ENCODE measurements at places on chromosomes 1 and 21.
A peak's percentile ranks its signal among the peaks of the same experiment; 100 is the strongest.

- peak; percentile 54 for DNase-seq
Observed at GRCh38 chr1:226711976-226712741, 26.9 kb downstream of the ITPKB start.

GRCh38 chr1:20487236-20487590, 1.2 kb upstream of the CAMK2N1 start:
- no peak for DNase-seq

- DNase-seq = no peak
Observed at GRCh38 chr1:116940814-116941599, 31.3 kb downstream of the PTGFRN start.

DNA sequence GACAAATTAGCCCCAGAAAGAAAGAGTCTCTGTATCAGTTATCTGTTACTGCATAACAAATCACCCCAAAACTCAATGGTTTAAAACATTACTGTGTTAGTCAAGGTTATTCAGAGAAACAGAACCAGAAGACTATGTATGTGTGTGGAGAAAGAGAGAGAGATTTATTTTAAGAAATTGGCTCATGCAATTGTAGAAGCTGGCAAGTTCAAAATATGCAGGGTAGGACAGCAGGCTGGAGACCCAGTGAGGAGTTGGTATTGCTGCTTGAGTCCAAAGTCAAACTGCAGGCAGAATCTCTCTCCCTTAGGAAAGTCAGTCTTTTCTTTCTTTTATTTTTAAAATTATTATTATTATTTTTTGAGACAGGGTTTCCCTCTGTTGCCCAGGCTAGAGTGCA, 50.2 kb upstream of the TNR start:
- no peak for DNase-seq

GRCh38 chr1:201318504-201319340, 35.4 kb downstream of the PKP1 start:
- DNase-seq = no peak

- no peak for DNase-seq
Observed at GRCh38 chr1:28113242-28113572, 24.8 kb upstream of the EYA3 start.

DNA sequence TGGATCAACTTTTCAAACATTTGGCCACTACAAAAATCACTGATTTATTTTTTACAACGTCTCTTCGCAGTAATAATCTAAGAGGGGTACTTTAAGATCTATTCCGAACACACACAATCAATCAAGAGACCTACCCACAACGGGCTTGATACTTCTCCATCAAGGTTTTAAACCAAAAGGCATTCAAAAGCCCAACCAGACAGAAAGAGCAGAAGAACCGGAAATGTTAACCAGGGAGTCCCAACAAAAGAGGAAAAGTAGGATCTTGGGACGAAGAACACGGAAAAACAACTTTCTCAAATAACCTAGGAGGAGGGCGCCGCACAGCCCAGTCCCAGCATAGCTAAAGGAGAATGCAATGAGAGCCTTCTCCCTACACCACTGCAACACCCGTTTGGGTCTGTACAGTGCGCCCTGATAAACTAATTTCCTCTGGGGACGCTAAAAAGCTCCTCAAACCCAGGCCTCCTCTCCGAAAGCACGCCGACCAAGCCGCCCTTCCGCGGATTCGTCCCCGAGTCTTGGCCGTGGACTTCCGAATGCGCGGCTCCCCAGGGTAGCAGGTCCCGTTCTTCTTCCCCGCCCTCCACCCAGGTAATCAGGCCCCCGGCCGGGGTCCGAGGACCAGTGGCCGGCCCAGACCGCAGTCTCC, 623 bp downstream of the RPL22 start:
- peak; percentile 44 for DNase-seq

DNA sequence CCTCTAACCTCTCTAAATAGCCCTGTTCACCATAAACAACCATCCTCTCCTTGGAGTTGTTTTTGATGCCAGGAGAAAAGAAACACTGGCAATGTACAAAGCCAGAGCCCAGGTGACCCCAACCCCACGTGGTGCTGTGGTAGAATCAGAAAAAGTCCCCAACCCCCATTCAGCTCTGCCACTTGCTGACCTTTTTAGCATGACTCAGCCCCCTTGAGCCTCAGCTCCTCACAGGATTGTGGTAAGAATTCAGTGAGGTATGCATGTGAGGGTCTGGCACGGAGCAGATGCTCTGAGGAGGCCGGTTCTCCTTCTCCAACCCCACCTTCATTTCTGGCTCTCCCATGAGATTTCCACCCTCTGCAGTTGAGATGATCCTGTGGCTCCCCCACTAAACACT, 11.1 kb upstream of the CHI3L1 start:
- DNase-seq = no peak

- no peak for DNase-seq
Observed at GRCh38 chr1:4084048-4084431, 184.0 kb upstream of the C1orf174 start.

- DNase-seq = no peak
Observed at GRCh38 chr1:236137285-236137852, 5.0 kb upstream of the GPR137B start.

GRCh38 chr1:60906526-60906925, 175.8 kb upstream of the NFIA start:
- no peak for DNase-seq

GRCh38 chr1:184218458-184219075, 167.0 kb downstream of the TSEN15 start:
- DNase-seq = no peak

- no peak for DNase-seq
Observed at GRCh38 chr1:107952989-107953388, 12.0 kb downstream of the VAV3 start.

DNA sequence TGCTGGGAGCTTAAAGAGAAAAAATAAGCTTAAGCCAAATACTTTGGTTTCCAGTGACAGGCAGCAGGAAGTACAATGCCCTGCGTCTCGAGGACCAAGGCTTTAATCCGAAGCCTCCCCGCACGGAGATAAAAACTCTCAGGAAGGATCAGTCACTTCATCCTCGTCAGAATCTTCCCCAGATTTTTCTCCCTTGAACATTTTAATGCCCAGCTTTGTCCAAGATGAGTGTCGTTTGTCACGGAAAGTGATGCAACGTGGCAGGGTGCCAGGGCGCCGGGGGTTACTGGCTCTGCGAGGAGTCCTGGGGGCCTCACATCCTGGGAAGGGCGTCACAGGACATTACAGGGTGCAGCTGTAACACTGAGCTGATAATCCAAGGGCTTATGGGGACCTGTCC, 25.2 kb upstream of the PCBP3 start:
- no peak for DNase-seq

DNA sequence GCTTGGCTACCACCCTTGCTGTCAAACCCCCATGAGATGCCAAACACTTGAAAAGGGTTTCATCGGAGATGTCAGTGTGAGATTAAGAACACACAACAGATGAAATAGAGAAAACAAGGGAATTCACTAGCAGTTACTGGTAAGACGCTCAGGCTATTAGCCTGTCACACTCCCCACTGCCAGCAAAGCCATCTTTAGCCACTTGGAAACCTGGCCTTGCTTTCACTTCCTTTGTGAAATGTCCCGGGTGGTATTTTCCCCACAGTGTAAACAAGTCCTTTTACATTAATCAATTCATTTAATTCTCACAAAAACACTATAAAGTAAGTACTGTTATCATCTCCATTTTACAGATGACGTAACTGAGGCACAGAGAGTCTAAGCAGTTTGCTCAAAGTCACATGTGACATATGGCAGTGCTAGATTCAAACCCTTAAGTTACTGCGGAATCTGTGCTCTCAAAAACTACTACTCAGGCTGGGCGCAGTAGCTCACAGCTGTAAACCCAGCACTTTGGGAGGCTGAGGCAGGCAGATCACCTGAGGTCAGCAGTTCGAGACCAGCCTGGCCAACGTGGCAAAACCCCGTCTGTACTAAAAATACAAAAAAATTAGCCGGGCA, 32.7 kb upstream of the KHDRBS1 start:
- DNase-seq = no peak

- DNase-seq = no peak
Observed at GRCh38 chr1:156676820-156677615, at the start of gene NES. Gene NES, minus strand, starts transcription at chr1:156677407. Its CDS starts 143 bp downstream, at chr1:156677264.

DNA sequence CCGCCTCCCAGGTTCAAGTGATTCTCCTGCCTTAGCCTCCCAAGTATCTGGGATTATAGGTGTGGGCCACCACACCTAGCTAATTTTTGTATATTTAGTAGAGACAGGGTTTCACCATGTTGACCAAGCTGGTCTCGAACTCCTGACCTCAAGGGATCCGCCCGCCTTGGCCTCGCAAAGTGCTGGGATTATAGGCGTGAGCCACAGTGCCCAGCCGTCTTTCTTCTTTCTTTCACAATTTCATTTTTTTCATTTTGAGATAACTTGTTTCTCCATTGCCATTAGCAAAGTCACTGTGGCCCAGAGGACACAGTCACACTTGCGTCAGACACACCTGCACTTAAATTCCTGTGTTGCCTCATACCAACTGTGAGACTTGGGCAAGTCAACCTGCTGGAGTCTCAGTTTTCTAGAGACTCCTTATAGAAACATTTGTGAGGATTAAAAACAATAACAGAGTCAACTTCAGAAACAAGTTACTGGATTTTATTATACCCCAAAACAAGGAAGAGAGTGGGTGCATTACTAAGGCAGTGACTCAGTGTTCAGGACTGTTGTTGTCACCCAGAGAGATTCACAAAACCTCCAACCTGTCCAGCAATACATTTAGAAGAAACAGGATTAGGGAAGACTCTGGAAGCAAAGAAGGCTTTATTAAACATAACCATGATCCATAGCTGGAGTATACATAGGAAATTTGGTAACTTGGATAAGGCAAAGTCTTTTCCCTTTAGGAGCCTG, 2.6 kb downstream of the TEDDM1 start:
- no peak for DNase-seq

All from activated naive CD4-positive, alpha-beta T cell treated with Interleukin-2 at 50 U/mL for 16 hours (primary cell).